ENCODE measurements at places on chromosomes 2 and 18.

DNA sequence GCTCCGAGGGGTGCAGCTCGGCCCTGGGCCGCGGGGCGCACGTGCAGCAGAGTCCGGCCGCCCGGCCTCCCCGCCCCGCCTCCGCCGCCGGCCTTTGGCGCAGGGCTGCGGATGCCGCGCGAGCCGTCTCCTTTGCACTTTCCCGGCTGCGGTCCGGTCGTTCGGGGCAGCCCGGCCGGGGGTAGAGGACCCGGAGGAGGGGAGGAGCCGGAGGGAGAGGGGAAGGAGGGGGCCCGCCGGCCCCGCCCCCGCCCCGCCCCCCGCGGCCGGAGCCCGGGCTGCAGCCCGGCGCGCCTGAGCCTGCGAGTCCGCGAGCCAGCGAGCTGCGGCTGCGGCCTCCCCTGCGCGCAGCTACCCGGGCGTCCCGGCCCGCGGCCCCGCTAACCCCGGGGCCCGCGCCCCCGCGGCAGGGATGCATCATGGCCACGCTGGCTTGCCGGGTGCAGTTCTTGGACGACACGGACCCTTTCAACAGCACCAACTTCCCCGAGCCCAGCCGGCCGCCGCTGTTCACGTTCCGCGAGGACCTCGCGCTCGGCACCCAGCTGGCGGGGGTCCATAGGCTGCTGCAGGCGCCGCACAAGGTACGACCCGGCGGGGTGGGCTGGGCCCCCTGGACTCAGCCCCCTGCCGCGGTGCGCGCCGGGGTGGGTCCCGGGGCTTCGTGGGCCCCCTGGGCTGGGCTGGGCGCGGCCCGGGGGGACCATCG, at the start of gene FHOD3:
Gene FHOD3, plus strand, starts transcription at position 297 of the 709 bp plus-strand sequence. Its CDS starts 123 bp downstream, at position 420.
- DNase-seq, result no peak

GRCh38 chr18:51480407-51481261, 283.2 kb upstream of the MEX3C start:
- DNase-seq, result no peak

DNA sequence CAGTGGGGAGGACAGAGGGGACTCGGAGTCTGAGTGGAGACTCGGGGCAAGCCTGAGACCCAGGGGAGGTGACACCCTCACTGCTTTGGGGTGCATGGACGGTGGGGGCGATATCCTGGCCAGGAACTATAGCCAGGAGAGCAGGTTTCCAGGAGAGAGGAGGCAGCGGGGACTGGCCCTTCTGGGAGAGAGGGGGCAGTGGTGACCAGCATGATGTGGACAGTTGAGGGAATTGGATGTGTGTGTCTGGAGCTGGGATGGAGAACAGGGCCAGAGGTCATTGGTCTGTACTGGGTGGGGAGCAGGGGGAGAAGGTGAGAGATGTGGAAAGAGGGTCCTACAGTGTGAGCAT, 63.6 kb downstream of the ACKR3 start:
- DNase-seq, result no peak

- DNase-seq, result no peak
Observed at GRCh38 chr2:173754165-173754564, 211.0 kb downstream of the SP3 start.

DNA sequence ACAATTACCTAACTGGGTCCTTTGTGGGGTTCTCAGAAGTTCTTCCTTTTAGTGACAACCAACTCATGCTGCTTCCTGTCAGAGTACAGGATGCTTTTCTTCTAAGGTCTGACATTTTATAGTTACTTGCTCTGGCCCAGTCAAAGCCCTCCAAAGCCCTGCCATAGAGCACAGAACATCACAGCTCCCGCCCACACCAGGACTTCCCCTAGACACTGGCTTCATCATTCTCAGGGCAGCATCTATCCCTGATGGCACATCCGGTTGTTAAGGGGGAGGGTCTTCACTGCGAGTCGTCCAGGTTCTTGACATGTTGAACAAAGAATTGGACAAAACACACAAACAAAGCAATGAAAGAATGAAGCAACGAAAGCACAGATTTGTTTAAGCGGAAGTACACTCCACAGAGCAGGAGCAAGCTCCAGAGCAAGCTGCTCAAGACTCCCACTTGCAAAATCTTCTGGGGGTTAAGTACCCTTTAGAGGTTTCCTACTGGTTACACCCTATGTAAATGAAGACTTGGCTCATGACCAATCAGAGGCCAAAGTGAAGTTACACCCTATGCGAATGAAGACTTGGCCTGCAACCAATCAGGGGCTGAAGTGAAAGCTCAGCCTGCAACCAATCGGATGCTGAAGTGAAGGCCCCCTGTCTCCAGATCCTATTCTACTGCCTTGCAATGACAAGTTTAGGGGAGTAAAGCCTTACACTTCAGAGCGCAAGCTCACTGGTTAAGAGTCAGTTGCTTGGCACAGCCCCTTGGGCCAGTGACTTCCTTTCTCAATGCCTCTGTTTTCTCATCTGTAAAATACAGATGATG, 79.0 kb downstream of the HDAC4 start:
- DNase-seq, result peak; percentile 72

- no peak for DNase-seq
Observed at GRCh38 chr2:8116661-8117060, 565.2 kb upstream of the ID2 start.

DNA sequence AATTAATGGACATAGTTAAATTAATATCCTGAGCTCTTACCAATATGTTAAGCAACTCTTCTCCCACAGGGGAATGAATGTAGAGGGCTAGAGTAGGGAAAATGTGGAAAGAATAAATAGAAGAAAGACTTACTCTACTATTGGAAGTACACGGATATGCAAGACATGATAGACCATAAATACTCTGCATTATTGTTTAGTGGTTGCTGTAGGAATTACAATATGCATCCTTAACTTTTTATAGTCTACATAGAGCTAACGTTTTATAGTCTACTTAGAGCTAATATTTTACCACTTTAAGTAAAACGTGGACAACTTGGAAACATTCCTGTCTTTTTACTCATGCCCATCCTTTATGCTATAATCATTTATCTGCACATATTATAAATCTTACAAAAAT, 163.8 kb upstream of the GALNT5 start:
- no peak for DNase-seq

DNA sequence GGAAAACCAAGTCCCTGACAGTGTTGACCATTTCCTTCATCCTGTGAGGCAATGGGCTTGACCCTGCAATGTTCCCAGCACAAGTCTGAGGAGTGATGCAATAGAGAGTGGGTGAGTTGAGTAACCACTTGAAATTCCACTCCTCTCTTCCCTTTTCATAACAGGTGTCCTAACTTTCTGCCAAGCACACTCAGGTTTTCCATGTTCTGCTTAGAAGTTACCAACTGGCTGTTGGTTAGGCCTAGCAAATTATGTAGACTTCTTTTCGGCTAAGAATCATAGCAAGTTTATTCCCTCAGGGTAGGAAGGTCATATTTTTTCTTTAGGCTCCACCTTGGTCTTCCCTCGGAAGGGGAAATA, 11.5 kb downstream of the GNLY start:
- no peak for DNase-seq

GRCh38 chr18:79903071-79903635, 48.3 kb downstream of the SLC66A2 start:
- no peak for DNase-seq

DNA sequence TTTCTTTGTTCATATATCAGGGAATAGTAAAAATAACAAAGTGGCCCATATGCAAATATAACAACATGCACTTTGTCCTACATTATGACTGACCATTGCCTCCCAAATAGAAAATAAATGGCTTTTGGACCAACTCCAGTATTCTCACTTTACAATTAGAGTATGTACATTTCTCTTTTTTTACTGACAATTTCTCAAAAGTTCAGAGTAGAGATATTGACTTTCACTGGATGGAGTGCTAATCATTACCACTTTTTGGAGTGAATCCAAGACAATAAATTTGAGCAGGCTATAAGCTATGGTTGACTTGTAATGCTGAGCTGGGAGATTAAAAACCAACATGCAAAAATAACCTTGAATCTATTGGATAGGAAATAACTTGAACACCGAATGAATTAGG, 987.4 kb downstream of the SUCLG1 start:
- no peak for DNase-seq

GRCh38 chr18:46565256-46565655, 91.8 kb downstream of the LOXHD1 start:
- DNase-seq, result no peak

DNA sequence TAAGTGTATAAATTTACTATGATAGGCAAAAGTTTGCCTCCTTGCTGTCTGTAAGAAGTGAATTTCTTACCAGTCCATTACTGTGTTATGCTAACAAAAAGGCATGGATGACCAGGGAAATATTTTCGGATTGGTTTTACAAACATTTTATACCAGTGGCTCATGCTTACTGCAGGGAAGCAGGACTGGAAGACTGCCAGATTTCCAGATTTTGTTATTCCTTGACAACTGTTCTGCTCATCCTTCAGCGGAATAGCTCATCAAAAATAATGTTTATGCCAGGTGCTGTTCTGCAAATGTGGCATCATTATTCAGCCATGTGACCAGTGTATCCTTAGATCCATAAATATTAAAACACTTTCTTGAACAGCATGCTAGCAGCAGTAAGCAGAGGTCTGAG, 40.4 kb upstream of the NETO1 start:
- no peak for DNase-seq

DNA sequence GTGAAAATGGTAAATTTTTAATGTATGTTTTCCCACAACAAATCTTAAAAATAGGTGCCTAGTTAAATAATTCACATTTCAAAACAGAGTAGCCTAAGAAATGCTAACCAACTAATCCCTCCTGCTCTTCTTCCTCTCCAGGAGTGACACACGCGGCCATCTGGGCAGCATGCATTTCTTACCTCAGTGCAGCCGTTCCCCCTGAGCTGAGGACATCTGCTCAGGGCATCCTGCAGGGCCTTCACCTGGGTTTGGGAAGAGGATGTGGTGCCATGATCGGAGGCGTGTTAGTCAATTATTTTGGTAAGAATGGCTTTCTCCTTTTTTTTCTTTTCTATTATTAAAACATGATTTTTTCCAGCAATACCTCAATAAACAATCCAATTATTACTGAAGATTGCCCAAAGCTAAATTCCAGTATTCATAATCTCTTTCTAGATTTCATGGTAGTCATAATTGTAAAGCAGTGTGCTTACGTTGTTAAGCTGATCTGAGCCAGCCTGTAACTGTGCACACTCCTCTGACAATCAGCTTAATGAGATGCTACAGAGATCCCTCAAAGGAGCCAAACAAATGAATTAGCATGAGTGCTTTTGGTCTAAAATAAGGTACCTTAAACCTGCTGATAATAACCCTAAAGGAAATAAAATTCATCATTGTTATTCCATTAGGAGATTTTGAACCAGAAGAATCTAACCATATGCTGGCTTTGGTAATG, 45.8 kb downstream of the NEMP2 start:
- no peak for DNase-seq

GRCh38 chr2:55236992-55237543, 4.6 kb downstream of the RPS27A start:
- DNase-seq, result no peak

DNA sequence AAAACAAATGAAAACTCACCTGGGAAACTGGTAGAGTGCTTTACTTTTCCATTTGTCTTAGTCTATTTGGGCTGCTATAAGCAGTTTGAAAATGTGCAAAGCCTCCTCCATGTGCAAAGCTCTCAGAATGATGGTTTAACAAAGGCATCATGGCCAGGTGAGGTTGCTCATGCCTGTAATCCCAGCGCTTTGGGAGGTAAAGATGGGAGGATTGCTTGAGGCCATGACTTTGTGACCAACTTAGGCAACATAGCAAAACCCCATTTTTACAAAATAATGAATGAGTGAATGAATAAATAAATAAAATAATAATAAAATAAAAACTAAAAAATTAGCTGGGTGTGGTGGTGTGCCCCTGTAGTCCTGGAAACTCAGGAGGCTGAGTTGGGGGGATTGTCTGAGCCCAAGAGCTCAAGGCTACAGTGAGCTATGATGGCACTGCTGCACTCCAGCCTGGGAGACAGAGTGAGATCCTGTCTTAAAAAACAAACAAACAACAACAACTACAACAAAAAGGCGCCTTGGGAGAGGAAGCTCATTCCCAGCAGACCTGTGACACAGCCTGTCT, 71.8 kb downstream of the MYCN start:
- no peak for DNase-seq

DNA sequence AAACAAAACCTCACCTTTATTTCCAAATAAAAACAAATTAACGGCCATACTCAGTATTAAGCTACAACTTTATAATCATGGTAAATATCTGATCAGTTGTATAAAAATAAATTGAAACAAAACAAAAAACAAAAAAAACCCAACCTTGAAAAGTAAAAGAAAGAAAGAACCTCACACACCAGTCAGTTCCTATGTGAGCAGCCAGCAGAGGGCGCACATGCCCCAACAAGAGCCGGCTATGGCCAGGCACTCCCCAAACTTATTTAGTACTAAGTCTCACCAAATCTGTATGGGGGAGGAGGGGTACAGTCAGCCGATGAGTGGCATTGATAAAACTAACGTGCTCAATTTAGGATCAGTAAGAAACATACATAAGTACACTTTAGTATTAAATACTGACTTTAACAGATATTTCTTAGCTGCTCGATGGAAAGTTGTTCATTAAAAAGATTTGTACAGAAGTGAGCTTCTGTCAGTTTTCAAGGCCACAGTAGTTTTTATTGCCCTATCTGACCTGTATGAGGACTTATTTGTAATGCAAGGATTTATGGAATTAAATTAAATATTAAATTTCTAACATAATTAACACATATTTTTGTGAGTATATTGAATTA, 172.6 kb downstream of the TCF4 start:
- DNase-seq, result peak; percentile 75

DNA sequence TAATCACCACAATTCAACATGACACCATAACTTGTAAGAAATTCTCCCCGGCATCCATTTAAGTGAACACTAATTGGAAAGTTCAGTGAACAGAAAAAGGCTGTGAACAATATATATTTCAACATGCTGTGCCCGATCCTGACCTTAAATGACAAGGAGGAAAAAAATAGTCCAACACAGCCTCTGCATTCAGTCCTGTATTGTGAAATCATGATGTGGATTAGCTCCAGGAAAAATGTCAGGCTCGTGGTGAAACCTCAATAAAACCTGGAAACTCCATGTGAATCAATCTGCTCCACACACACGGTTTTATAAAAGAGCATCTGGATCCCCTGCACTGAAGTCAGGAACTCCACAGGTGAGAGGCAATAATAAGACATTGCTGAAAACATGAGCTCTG, 145.4 kb upstream of the SPOPL start:
- no peak for DNase-seq

DNA sequence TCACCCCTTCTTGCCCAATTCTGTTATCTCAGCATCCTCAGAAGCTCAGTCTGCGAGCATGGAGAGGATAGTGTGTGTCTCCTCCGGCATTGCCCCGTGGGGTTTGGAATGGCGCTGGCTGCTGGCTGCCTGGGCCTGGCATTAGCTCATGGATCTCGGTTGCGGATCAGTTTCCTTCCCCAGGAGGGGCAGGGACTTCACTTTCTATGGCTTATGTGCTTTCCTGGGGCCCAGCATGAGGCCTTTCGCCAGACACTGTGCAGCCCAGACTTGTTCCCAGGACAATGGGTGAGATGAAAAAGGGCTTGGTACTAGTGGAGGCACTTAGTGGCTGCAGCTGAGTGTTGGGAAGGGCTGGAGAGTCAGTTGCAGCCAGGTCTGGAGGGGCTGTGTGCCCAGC, 143.3 kb downstream of the GLI2 start:
- no peak for DNase-seq

All from CD4-positive, alpha-beta T cell treated with Interleukin-17A for 4 hours (primary cell).